SK-N-SH (cell line): ENCODE measurements at places on chromosomes 11 and 22.

GRCh38 chr11:69378303-69379141 lies 84.6 kb downstream of the MYEOV start:
- DNase-seq: no peak

DNA sequence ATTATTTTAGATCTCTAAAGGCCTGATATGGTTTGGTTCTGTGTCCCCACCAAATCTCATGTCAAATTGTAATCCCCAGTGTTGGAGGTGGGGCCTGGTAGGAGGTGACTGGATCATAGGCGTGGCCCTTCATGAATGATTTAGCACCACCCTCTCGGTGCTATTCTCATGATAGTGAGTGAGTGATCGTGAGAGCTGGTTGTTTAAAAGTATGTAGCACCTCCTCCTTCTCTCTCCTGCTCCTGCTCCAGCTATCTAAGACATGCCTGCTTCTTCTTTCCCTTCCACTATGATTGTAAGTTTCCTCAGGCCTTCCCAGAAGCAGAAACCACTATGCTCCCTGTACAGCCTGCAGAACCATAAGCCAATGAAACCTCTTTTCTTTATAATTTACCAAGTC lies 114.1 kb downstream of the SERGEF start:
- DNase-seq: no peak

DNA sequence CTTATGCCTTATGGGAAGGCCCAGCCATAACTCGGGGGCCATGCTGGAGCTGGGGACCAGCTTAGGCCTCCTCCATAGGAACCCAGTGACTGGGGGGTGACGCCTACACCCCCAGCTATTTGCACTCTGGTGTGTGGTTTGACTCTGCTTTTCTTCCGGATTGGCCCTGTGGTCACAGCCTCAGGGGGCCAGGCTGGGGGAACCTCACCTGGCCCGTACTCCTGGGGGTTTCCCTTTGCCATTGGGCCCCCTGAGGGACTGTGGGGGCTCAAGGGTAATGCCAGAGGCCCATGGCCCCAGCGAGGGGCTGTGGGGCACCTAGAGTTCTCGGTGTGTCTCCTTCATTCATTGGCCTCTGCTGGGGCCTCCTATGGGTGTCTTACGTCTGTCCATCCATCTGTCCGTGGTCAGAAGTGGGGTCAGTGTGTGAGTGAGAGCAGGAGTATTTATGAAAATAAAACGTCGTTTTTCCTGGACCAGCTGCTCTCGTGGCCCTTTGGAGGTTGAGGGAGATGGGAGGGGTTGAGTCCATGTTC lies 6.3 kb upstream of the SH3BP1 start:
- DNase-seq: no peak

DNA sequence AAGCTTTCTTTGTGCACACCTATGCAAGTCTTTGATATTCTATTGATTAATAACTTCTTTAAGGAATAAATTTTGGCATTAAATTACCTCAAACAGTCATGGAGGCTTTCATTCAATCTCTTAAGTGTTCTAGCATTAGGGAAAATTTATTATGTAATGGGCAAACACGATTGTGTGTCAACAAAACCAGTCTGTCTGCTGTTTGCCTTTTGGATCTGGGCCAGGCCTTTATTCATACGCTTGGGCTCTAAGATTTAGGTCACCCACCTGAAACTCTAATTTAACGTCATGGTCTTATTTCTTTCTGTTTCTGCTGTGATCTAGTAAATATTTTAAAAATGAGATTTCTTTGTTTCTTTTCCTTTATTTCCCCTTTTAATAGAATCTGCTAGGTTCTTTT lies 1270.6 kb downstream of the LRRC4C start:
- no peak for DNase-seq

DNA sequence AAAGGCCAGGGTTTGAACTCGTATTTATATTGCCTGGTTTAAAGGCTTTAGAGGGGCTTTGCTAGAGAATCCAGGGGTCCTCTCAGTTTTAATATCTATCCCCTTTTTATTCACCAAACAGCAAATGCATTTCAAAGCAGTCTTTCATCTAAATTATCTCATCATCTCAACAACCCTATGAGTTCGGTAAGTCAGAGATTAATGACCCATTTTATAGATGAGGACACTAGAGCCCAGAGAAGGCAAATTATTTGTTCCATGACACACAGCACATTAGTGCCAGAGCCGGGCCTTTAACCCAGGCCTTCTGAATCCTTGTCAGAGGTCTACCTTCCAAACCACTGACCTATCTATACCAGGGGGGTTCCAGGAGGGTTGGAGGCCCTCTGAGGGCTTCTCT lies 16.8 kb upstream of the YWHAH start:
- DNase-seq: no peak

- peak; percentile 30 for DNase-seq
These were observed 75.2 kb upstream of the GNAZ start for GRCh38 chr22:22995166-22995565.

- no peak for DNase-seq
These were observed 3.1 kb downstream of the MAPK8IP2 start for GRCh38 chr22:50603511-50604255.

GRCh38 chr11:441418-442274 lies at the start of gene ANO9:
ANO9 (minus strand) TSS chr11:442011; CDS start chr11:441926, 85 bp downstream.
- DNase-seq: peak; percentile 68

DNA sequence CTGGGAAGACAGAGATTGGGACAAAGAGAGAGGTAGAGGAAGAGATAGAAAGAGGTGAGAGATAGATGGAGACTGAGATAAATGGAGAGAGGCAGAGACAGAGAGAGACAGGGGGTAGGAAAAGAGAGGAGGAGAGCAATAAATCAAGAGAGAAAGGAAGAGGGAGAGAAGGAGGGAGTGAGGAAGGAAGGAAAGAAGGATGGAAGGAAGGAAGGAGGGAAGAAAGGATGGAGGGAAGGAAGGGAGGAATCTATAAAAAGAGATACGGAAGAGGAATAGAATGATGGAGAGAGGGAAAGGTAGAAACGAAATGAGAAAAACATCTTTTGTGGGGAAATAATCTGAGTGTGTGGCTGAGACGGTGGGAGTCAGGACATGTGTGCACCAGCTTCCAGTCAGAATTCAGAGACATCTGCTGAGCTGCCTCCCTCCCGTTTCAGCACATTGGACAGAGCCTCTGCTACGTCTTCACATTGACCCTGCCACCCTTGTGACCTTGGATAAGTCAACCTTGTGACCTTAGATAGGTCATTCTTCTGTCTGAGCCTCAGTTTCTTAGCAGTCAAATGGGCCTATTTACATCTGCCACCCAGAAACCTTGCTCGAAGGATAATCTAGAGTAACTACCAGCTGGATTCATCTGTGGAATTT lies 417.8 kb downstream of the MIAT start:
- DNase-seq: no peak

- no peak for DNase-seq
These were observed 42.8 kb downstream of the F2 start for GRCh38 chr11:46761807-46762206.

DNA sequence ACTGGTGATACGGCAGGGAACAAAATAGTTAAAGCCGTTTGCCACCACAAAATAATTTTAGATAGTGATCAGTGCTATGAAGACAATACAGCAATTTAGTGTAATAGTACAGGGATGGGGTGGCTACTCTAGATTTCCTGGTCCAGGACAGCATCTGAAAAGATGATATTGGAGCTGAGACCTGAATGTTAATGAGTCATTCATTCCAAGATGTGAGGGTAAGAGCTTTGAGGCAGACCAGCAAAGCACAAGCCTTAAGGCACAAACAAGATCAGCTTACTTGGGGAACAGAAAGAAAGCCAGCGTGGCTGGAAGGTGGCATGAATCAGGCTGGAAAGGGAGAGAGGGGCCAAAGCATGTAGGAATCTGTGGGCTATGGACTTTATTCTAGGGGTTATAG lies 132.3 kb downstream of the TRIM44 start:
- no peak for DNase-seq

GRCh38 chr11:45593992-45594391 lies 71.4 kb downstream of the CHST1 start:
- DNase-seq: peak; percentile 29

GRCh38 chr11:35190804-35191348 lies 51.9 kb downstream of the CD44 start:
- no peak for DNase-seq

DNA sequence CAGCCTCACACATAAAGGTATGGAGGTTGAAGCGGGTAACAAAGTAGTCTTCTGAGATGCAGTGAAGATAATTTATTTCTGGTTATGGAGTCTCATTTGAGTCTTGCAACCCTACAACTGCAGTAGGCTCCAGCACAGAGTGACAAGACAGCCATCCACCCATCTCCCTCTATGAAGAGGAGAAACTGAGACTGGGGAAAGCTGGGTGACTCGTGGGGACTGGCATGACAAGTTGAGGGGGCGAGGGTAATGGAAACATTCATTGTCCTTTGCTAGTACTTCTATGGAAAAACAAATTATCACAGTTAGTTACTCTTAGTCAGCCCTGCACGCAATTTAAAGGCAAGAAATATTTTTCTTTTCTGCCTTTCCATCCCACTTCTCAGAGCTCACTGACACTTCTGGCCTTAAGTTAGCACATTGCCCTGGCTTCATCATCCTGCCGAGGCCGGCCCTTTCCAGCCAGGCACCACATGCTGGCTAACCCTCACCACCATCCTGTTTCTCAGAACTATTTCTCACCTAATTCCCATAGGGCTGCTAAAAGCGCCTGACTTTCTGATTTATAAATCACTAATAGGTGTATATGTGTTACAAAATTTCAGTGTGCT lies 361.1 kb downstream of the ETS1 start:
- no peak for DNase-seq

DNA sequence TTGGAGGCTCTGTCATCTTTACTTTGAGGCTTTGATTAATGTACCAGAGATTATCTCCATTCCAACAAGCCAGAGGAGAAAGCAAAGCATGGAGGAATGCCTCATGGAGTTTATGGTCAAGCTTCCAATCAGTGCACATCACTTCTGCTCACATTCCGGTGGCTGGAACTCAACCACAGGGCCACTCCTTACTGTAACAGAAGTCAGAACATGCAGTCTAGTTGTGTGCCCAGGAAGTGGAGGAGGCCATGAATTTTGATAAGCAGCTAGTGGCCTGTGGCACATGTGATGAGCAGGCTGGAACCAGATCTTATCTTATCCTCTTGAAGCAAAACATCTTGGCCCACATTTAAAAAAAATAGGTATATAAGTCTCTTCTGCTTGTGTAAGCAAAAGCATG lies 258.9 kb upstream of the ARHGAP20 start:
- DNase-seq: no peak

- peak; percentile 25 for DNase-seq
These were observed 1.1 kb upstream of the PITPNB start for GRCh38 chr22:27919942-27920755.

DNA sequence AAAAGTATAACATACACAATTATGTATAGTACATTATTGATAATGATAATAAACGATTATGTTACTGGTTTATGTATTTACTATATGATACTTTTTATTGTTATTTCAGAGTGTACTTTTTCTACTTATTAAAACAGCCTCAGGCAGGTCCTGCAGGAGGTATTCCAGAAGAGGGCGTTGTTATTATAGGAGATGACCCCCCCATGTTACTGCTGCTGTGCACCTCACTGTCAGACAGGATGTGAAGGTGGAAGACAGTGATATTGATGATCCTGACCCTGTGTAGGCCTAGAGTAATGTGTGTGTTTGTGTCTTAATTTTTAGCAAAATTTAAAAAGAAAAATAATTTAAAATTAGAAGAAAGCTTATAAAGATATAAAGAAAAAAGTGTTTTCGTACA lies 57.6 kb downstream of the REXO2 start:
- no peak for DNase-seq

- DNase-seq: no peak
These were observed 11.8 kb downstream of the TBC1D10A start for GRCh38 chr22:30314915-30315314.

DNA sequence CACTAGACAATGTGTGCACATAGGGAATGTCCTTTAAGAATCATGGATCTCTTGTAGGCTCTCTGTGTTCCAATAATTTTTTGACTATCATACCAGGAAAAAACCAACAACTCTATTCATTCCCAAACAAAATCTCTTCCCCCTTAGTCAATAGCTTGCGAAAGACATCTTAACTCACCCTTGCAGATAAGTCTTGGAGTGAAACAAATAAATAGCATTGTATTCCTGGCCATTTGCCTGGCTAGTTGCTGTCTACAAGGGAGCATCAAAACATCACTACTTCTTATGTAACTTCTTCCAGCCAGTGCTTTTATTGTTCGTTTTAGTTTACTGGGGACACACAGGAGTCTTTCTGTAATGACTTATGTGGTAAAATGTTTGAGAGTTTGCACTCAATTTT lies 29.4 kb downstream of the SCN3B start:
- no peak for DNase-seq

- no peak for DNase-seq
These were observed 43.5 kb downstream of the EXT2 start for GRCh38 chr11:44138980-44139379.

DNA sequence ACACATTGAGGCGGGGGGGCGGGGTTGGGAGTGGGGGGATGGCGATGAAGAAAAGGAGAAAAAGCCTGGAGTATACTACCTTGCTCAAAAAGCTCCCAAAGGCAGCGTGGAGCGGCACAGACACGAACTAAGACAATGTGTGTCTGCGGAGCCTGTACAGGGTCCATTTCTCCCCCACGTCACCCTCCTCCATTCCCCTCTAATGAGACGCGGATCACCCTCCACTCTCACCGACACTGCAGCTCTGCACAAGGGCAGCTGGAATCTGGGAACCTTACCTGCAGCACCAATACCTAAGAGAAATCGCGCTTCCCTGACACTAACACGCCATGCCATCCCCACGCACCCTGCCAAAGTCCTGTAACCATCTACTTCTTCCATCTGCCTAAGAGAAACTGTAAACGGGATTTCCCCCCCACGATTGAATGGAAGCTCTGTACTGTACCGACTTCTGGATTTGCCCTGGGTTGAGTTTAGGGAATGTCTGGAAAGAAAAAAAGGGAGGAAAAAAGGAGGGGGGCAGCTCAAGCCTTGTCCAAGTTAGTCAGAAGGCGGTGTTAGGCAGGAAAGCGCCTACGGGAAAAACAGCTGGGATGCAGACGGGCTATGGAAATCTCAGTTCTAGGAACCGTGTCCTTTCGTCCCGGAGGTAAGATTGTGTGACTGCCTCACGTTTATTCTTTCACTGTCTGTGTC lies 125.7 kb upstream of the C11orf58 start:
- DNase-seq: peak; percentile 60

- DNase-seq: no peak
These were observed 1.5 kb downstream of the HSPB2 start for GRCh38 chr11:111913997-111914396.

GRCh38 chr11:118002541-118003423 lies 16.6 kb downstream of the IL10RA start:
- no peak for DNase-seq

GRCh38 chr11:128921793-128922192 lies 20.9 kb downstream of the TP53AIP1 start:
- no peak for DNase-seq
